ENCODE measurements at places on chromosomes 7 and 10.

- no peak for DNase-seq
Observed at GRCh38 chr10:15180736-15181135, 12.2 kb upstream of the NMT2 start.

- no peak for DNase-seq
Observed at GRCh38 chr7:71131256-71132126, 453 bp upstream of the GALNT17 start.

DNA sequence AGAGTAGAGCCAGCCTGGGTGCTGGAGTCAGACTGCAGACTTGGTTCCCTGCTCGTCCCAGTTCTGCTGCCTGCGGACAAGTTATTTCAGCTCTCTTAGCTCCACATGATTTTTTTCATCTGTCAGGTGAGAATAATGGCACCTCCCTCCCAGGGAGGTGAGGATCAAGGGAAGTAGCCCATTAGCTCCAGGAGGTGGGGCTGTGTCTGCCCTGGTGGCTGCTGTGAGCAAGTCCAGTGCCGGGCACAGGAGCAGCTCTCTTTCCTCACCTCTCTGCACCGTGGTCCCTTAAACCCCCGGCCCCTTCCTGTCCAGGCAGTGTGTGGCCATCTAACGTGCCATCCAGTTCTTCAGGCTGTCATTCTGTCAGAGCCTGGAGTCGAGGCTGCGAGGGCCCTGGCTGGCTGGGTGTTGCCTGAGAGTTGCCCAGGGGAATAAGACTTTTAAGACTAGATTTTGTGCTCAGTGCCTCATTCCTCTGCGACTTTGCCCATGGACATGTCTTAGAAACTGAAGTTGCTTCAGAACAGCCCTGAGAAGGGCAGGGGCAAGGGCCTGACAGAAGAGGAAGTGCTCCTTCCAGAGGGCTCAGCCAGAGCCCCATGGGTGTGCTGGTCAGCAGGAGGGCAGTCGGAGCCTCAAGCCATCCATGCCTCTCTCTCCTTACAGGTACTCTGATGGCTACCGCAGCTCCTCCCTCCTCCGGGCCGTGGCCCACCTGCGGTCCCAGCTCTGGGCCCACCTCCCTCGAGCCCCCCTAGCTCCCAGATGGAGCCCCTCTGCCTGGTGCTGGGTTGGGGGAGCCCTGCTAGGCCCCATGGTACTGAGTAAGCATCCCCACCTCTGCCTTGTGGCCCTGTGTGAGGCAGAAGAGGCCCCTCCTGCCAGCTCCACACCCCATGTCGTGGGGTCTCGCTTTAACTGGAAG lies 5.0 kb downstream of the ABCB8 start:
- no peak for DNase-seq

GRCh38 chr7:18913106-18913505 lies 204.3 kb downstream of the TWIST1 start:
- no peak for DNase-seq

- DNase-seq: no peak
Observed at GRCh38 chr7:98056580-98056979, 50.1 kb upstream of the LMTK2 start.

GRCh38 chr10:131848741-131849590 lies 51.8 kb upstream of the PPP2R2D start:
- no peak for DNase-seq

DNA sequence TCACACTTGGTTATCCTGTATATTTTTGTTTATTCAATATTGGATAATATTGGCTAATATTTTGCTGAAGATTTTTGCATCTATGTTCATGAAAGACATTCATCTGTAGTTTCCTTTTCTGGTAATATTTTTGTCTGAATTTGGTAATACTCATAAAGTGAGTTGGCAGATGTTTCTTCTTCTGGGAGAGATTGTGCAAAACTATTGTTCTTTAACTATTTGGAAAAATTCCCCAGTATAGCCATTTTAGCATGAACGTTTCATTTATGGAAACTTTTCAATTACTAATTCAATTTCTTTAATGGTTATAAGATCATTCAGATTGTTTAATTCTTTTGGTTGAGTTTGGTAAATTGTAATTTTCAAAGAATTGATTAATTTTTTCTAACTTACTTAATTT lies 560.8 kb upstream of the FZD8 start:
- no peak for DNase-seq

GRCh38 chr10:43294241-43294658 lies 27.4 kb upstream of the RASGEF1A start:
- no peak for DNase-seq

DNA sequence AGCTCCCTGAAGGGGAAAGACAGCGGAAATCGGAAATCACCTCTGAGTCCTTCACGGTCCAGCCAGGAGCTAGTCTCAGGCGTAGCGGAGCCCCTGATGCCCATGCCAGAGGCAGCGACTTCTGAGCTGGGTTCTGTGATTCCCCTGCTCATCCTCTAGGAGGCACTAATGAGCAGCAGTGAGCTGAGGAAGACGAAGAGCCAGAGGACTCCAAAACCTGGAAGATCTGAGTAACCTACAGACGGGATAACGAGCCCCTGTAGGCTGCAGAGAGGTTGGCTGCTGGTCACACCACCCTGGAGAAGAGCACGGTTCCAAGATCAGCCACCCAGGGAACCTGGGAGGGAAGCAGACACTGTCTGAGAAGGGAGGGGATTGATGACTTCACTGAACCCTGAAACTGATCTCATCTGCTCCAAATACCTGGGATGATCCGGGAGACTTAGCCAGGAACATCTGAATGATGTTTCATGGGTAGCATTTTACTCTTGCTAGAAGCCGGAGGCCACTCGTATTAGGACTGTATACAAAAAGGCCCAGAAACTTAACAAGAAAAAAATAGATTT lies 304.1 kb downstream of the PAXIP1 start:
- no peak for DNase-seq

DNA sequence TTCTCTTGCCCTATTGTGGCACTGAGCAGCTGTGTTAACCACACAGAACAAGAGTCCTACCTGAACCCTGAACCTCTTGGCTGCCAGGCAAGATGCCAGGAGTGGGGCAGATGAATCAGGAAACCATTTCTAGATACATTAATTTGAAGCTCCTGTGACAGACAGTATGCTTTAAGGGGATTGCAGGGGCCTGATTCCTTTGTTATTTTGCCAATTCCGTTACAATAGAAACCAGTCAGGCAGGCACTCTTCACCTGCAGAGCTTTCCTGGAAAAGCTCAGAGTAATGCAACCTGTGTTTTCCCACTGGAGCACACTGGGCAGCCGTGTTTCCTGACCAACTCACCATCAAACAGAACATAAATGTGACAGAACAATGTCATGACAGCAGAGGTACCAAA lies 233.1 kb downstream of the BMPER start:
- no peak for DNase-seq

GRCh38 chr10:19629567-19629966 lies 186.7 kb upstream of the PLXDC2 start:
- DNase-seq: no peak

GRCh38 chr10:22681783-22682183 lies 32.6 kb downstream of the PIP4K2A start:
- peak; percentile 75 for DNase-seq

DNA sequence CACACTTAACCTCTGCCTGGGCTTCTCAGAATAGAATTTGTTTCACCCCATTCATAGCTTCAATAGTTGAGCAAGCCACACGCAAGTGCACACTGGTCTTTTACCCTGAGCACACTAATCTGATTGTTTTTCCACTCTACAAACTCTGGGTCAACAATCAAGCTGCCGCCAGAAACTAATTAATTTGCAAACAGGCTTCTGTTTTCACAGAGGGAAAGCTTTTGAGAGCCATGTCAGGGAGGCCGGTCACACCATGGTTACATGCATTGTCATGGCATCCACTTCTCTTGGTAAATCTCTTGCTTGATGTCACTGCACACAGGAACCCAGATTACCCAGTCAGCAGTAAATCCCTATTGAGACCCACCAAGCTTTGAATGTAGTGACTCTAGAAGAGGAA lies 154.2 kb downstream of the SEMA3A start:
- no peak for DNase-seq

DNA sequence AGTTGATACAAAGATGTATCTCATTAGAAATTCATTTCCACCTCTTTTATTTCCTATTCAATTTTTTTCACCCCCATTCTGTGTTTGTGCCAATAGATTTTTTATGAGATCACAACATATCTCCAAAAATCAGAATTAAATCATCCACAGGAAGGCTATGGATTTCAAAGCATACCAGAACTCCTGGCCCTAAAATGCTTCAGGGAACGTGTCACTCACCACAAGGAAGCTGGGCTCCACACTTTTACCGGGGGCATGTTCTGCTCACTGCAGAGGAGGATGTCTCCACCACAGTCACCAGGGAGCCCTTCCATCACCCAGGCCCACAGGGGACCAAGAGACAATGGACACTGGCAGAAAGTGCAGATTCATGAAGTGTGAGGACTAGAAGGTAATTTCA lies 456.8 kb downstream of the KCNMA1 start:
- no peak for DNase-seq

- DNase-seq: no peak
Observed at GRCh38 chr10:59383436-59383835, 21.1 kb upstream of the FAM13C start.

Data from HFFc6 (cell line).